Breast epithelium (tissue), 4 donors: ENCODE measurements at places on chromosomes 2 and 18.

GRCh38 chr2:132659331-132659730, 10.7 kb downstream of the LYPD1 start:
- DNase-seq, result no peak
- no peak overlapping the region for H3K27ac ChIP-seq
- no peak overlapping the region for H3K4me3 ChIP-seq
- no peaks in the 10 kb centered on the region for H3K27me3 ChIP-seq

GRCh38 chr2:1612391-1613077, 131.8 kb downstream of the PXDN start:
- H3K27ac ChIP-seq, result no peak overlapping the region
- no peak overlapping the region for H3K4me3 ChIP-seq
- H3K36me3 ChIP-seq, result no peaks in the 10 kb centered on the region
- H3K4me1 ChIP-seq, result no peaks in the 10 kb centered on the region

DNA sequence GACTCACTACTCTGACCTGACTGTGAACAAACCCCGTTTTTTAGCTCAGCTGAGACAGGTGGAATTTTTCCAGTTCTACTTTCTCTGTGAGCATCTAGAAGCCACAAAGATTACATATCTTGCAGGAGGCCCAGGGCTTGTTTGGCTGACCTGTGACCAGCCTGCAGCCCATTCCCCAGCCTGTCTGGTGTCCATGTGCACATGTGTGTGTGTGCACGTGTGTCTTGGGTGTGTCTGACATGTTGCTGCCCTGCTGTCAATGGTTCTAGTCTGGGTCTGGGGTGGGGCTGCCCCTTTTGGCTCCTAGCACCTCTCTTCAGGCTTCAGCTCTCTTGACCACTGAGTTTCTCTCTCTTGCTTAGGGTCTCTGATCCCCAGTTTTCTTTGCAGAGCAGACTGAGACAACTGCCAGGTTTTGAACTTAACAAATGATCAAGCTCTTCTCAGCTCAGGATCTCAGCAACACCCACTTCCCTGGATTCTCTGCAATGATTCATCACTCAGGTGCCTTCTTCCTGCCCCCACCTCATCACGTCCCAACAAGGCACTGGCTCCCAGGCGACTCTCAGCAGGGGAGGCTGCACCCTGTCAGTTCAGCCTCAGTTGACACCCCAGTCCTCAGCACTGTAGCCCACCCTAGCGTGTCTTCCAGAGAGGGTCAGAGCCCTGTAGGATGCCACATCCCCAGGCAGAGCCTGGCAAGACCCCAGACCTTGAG, 130.3 kb downstream of the CELF4 start:
- no peaks in the 10 kb centered on the region for H3K4me1 ChIP-seq
- no peak overlapping the region for H3K27ac ChIP-seq
- H3K36me3 ChIP-seq, result no peaks in the 10 kb centered on the region
- no peaks in the 10 kb centered on the region for H3K27me3 ChIP-seq

GRCh38 chr18:23101861-23102432, 33.3 kb upstream of the CABLES1 start:
- H3K4me1 ChIP-seq, result no peaks in the 10 kb centered on the region
- H3K36me3 ChIP-seq, result no peaks in the 10 kb centered on the region
- no peaks in the 10 kb centered on the region for H3K27me3 ChIP-seq

- H3K4me1 ChIP-seq, result no peaks in the 10 kb centered on the region
- H3K27ac ChIP-seq, result no peak overlapping the region
- H3K4me3 ChIP-seq, result no peak overlapping the region
- DNase-seq, result no peak
These were observed 510.7 kb upstream of the LRRTM1 start for GRCh38 chr2:80815259-80815658.

GRCh38 chr18:45845410-45845809, 19.9 kb downstream of the SIGLEC15 start:
- H3K4me1 ChIP-seq, result no peaks in the 10 kb centered on the region
- no peak overlapping the region for H3K4me3 ChIP-seq
- H3K27me3 ChIP-seq, result no peaks in the 10 kb centered on the region
- no peaks in the 10 kb centered on the region for H3K36me3 ChIP-seq
- DNase-seq, result no peak

GRCh38 chr2:189569295-189569910, 11.2 kb downstream of the SLC40A1 start:
- peak overlapping the region; percentile 49 for H3K27ac ChIP-seq

DNA sequence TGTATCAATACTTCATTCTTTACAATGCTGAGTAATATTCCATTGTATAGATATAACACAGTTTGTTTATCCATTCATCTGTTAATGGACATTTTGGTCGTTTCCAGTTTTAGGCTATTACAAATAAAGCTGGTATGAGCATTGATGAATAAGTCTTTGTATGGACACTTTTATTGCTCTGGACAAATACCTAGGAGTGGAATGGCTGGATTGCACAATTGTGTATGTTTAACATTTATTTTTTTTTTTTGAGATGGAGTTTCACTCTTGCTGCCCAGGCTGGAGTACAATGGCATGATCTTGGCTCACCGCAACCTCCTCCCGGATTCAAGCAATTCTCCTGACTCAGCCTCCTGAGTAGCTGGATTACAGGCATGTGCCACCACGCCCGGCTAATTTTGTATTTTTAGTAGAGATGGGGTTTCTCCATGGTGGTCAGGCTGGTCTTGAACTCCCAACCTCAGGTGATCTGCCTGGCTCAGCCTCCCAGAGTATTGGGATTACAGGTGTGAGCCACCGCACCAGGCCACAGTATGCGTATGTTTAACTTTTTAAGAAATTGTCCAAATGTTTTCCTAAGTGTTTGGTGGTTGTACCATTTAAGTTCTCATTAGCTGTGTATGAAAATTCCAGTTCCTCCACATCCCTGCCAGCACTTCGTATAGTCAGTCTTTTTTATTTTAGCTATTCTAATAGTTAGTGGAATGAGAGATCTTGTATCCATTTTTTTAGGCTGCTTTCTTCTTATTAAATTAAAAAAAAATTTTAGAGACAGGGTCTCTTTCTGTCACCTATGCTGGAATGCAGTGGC, 194.9 kb upstream of the HAAO start:
- H3K36me3 ChIP-seq, result no peaks in the 10 kb centered on the region
- no peak for DNase-seq
- no peak overlapping the region for H3K4me3 ChIP-seq
- no peaks in the 10 kb centered on the region for H3K27me3 ChIP-seq
- no peaks in the 10 kb centered on the region for H3K4me1 ChIP-seq

- no peaks in the 10 kb centered on the region for H3K36me3 ChIP-seq
- H3K27ac ChIP-seq, result no peak overlapping the region
- H3K4me1 ChIP-seq, result no peaks in the 10 kb centered on the region
- no peak overlapping the region for H3K4me3 ChIP-seq
These were observed 87.8 kb downstream of the LYPD1 start for GRCh38 chr2:132581991-132582738.

DNA sequence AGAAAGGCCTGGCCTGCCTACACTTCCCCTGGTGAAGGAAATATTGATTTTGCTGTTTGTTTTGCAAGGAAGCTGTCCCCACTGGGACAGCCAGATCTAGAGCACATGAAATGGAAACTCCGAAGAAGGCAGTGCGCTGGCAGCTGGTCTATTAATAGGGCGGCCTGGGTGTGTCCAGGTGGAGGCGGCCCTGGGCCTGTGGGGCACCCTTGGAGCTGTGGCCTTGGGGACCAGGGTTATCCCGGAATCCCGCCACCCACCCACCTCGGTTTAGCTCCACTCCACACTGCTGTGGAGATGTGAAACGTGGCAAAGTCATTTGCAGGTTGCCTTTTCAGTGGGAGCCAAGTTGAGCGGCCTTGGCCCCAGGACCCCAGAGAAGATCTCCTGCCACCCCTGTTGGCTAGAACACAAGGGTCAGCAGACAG, 204.3 kb downstream of the KLHL29 start:
- no peaks in the 10 kb centered on the region for H3K36me3 ChIP-seq
- H3K27ac ChIP-seq, result no peak overlapping the region
- H3K4me3 ChIP-seq, result no peak overlapping the region
- DNase-seq, result no peak

DNA sequence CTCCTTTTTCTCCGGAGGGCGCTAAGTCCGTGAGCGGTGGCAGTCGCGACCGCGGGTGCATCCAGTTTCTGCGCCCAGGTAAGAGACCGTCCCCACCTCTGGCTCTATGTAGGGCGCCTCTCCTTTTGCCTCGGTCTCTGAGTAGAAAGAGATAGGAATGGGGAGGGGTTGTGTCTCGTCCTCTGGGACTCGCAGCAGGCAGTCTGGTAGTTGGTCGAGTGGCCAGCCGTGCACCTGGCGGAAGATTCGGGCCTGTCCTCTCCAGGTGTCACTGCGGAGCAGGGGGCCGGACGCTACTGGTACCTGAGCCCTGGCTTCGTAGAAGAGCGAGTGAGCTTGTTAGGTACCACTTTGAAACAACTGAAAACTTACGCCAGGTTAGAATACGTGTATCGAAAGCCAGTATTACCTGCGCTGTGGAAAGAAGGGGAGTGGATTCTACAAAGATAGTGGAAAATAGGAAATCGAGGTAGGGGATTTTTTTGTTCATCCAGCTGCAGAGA, 403 bp downstream of the MAP2 start:
- no peaks in the 10 kb centered on the region for H3K4me1 ChIP-seq
- H3K36me3 ChIP-seq, result no peaks in the 10 kb centered on the region
- peak overlapping the region; percentile 71 for H3K4me3 ChIP-seq
- peak overlapping the region; percentile 75 for H3K27ac ChIP-seq

GRCh38 chr2:33503002-33503401, 26.6 kb downstream of the RASGRP3 start:
- no peak for DNase-seq
- no peaks in the 10 kb centered on the region for H3K27me3 ChIP-seq
- H3K4me3 ChIP-seq, result no peak overlapping the region
- no peaks in the 10 kb centered on the region for H3K4me1 ChIP-seq

DNA sequence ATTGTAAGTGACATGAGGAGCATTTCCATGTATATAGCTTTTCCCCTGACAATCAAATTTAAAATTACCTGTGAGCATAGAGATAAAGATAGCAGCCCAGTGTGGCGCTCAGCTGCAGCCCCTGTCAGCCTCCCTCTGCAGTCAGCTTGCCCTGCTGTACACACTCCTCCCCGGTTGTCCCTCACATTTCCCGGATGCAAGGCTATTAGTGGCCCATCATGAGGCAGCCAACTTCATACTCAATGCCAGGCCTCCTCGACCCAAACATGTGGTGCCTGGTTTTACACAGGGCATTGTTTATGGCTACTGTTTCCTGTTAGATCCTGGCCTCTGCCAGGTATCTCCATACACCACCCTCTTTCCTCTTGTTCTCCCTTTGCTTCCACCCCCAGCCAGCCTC, 116.1 kb upstream of the SH3BP4 start:
- no peaks in the 10 kb centered on the region for H3K4me1 ChIP-seq
- no peak overlapping the region for H3K4me3 ChIP-seq
- no peaks in the 10 kb centered on the region for H3K36me3 ChIP-seq
- no peak for DNase-seq
- no peaks in the 10 kb centered on the region for H3K27me3 ChIP-seq

DNA sequence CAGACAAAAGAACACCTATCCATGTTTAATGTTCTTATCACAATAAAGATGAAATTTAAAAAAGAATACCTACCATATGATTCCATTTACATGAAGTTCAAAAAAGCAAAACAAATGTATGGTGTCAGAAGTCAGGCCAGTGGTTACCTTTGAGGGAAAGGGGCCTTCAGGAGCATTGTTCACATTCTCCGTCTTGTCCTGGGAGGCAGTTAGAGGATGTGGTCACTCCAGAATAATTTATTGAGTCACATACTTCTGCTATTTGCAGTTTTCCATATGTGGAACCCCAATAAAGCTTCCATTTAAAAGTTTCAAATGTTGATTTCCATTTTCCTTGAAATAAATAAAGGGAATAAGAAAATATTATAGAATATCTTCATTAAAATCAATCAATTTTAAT, 41.6 kb upstream of the POU3F3 start:
- no peaks in the 10 kb centered on the region for H3K36me3 ChIP-seq
- H3K4me1 ChIP-seq, result no peaks in the 10 kb centered on the region
- H3K4me3 ChIP-seq, result no peak overlapping the region
- DNase-seq, result no peak
- no peak overlapping the region for H3K27ac ChIP-seq
- H3K27me3 ChIP-seq, result no peaks in the 10 kb centered on the region

GRCh38 chr2:239626961-239627592, 226.3 kb upstream of the HDAC4 start:
- H3K27me3 ChIP-seq, result no peaks in the 10 kb centered on the region
- no peaks in the 10 kb centered on the region for H3K36me3 ChIP-seq
- no peak overlapping the region for H3K27ac ChIP-seq
- no peak overlapping the region for H3K4me3 ChIP-seq
- H3K4me1 ChIP-seq, result no peaks in the 10 kb centered on the region
- no peak for DNase-seq

GRCh38 chr2:67694445-67694844, 297.3 kb downstream of the ETAA1 start:
- no peak for DNase-seq
- no peak overlapping the region for H3K4me3 ChIP-seq
- no peaks in the 10 kb centered on the region for H3K36me3 ChIP-seq
- no peak overlapping the region for H3K27ac ChIP-seq

GRCh38 chr18:63309422-63309821, 10.1 kb downstream of the BCL2 start:
- DNase-seq, result no peak
- no peaks in the 10 kb centered on the region for H3K27me3 ChIP-seq
- H3K4me1 ChIP-seq, result peaks cover 4% of the 10 kb centered on the region

- no peak overlapping the region for H3K4me3 ChIP-seq
- H3K27me3 ChIP-seq, result no peaks in the 10 kb centered on the region
- no peak overlapping the region for H3K27ac ChIP-seq
- DNase-seq, result no peak
These were observed 88.1 kb downstream of the EIPR1 start for GRCh38 chr2:3289526-3289925.

DNA sequence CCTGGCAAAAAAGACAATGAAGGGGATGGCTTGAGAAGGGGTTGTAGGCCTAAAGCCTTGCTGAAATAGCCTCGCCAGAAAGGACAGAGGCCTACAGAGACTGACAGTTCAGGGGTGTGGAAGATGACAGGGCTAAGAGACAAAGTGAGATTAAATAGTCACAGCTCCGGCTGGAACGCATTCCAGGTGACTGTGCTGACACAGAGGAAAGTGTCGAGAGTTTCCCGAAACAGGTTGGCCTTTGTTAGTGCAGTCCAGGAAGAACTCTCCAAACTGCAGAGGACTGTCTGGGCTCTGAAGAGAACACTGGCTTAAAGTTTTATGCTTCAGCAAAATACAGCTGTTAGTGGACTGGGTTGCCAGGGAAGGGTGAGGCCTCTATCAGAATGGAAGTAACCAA, 52.8 kb downstream of the METTL4 start:
- H3K4me1 ChIP-seq, result no peaks in the 10 kb centered on the region
- no peak for DNase-seq
- H3K36me3 ChIP-seq, result no peaks in the 10 kb centered on the region
- H3K27ac ChIP-seq, result no peak overlapping the region
- no peak overlapping the region for H3K4me3 ChIP-seq

DNA sequence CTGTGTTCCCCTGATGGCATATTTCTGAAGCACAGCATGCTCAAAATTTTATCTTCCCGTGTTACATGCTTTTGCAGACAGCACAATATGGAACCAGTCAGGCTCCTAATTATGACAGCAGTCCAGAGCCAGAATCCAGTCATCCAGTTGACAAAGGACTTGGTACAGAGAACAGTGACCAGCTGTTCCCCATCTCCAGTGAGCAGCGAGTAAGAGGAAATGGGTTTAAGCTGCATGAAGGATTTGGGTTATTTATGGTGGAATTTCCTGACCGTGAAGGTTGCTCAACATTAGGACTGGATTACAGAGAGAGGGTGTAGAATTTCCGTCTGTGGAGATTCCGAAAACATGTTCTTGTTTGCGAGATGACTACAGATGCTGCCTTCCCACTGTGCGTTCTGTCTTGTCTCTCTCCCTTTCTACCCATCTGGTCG, 24.4 kb downstream of the SGPP2 start:
- no peaks in the 10 kb centered on the region for H3K27me3 ChIP-seq
- no peak overlapping the region for H3K4me3 ChIP-seq
- H3K4me1 ChIP-seq, result no peaks in the 10 kb centered on the region
- H3K36me3 ChIP-seq, result no peaks in the 10 kb centered on the region
- no peak overlapping the region for H3K27ac ChIP-seq
